ENCODE measurements at places on chromosomes 5 and 9. TPM values are rescaled to one million over a fixed set of nuclear protein-coding genes. Genes with fewer than 3 reads are reported as not detected.

GRCh38 chr9:134399435-134400056 lies 73.3 kb downstream of the RXRA start:
- DNase-seq: no peak

DNA sequence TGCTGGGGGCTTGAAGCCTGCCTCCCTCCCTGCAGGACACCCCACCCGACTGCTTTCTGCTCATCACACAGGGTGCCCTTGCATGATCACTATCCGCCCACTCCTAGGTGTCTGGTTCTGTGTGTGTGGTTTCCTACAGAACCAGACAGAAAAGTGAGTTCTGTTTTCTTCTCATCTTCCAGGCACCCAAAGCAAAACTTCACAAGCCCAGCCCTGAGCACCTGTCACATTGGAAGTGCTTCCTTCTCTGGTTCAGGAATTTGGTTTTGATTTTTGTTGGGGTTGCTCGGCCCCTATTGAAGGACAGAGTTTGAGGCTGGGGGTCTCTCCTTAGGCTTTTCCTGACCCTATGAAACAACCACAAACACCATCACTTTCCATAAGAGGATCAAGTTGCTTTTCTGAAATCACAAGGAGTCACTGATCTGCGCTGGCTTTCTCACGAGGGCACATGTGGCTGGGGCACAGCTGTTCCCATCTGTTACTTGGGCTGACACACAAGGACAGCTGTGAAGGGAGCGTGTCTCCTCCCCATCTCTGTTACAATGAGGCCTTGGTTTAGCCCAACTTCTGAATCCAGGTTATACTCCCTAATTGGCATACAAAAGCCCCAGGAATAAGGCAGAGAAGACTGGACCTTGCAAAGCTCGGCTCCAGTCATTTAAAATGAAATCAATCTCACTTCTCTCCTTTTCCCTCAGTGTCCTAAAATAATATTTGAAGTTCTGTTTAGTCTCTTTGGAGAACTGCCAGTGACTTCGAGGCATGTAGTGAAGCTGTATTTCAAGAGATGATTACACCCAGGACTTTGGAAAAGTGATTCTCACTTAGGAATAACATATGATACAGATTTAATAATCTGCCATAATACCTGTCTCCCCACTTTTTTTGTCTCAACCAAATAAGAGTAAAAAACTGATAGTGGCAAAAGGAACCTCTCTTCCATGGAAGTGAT lies 213.1 kb upstream of the GAS1 start:
- DNase-seq: no peak

- no peak for DNase-seq
Measured at GRCh38 chr5:132353486-132353995, 16.0 kb upstream of the SLC22A5 start.

DNA sequence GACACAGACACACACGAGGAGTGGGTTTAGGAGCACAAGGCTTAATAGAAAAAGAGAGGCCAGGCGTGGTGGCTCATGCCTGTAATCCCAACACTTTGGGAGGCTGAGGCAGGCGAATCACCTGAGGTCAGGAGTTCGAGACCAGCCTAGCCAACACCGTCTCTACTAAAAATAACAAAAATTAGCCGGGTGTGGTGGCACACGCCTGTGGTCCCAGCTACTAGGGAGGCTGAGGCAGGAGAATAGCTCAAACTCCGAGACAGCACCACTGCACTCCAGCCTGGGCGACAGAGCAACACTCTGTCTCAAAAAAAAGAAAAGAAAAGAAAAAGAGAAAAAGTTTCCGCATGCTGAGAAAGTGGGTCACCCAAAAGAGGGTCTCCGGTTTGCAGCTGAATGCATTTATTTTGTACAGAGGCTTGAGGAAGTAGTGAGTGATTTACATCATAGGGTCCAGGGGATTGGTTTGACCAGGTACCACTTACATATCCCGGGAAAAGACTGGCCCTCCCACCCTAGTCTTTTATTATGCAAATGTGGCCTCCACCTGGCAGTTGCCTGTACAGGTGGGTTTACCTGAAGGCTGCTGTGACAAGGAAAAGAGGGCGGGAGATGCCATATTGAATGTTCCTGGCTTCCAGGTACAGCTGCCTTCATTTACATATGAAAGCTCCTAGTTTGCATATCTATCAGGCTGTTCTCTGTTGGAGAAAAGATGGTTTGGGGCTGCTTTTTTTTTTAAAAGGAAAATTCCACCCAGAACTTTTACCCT lies 366.2 kb upstream of the GRAMD2B start:
- no peak for DNase-seq

GRCh38 chr5:91235271-91235694 lies 147.8 kb downstream of the ARRDC3 start:
- DNase-seq: no peak

DNA sequence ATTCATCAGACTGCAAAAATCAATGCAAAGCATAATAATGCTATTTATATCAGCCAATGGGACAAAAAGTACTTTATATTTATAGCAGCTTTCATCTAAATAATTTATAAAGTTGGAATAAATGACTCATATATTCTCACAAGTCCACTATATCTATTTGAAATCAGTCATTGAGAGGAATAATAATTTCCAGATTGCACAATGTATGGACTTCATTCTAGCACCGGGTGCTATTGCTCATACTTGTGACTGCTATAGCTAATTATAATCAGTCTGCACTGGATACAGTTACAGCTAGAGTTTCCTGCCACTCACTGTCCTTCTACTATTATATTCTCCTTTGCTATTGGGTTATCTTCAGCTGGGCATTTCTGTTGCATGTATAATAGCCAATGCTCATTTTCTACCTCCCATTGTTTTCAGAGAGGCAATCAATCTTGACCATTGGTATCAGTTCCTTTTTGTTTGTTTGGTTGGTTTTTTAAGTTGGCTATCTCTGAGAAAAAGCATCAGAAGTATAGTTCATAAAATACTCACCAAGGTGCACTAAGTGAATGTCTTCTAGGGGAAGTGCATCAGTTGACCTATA lies 1.9 kb downstream of the CDH18 start:
- no peak for DNase-seq

DNA sequence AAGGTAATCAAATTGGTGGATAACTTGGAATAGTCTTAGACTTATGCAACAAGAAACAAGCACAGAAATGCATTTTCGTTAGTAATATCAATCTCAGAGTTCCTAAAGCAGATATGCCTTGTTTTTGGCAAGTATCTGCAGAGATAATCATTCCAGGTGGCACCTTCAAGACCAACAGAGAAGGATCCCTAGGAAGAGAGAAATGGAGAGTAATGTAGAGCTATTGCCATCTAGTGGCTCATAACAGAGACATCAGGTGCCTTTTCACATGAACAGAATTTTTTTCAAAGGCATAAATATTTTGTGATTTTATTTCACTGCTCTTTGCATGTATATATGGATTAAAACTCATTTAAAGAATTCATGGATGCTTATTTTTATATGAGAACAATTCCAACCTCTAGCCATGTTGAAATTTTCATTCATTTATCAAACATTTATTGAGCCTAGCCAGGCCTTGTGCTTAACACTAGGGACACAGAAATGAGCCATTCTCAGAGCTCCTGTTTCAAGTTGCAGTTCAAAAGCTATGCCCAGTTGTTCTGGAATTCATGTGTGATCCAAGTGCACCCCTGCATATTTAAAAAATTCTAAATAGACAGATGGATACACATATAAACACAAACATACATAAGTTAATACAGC lies 117.5 kb upstream of the OR13F1 start:
- DNase-seq: peak; percentile 4

DNA sequence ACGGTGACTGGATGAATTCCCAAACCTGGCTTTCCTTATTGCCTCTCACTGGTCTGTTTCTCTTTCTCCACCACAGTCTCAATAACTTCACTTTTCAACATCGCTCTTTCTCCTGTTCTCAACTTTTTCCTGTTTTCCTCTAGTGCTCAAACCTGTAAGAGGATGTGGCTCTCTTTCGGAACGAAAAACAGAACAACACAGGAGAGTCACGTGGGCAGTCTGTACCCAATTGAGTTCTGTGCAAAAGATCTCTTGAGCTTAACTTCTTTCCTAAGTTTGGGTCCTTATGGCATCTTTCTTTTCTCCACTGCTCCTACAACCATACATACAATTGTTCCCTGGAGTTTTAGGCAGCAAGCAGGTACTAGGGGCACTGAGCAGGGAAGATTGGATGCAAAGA lies 8.9 kb downstream of the HAVCR1 start:
- DNase-seq: no peak

DNA sequence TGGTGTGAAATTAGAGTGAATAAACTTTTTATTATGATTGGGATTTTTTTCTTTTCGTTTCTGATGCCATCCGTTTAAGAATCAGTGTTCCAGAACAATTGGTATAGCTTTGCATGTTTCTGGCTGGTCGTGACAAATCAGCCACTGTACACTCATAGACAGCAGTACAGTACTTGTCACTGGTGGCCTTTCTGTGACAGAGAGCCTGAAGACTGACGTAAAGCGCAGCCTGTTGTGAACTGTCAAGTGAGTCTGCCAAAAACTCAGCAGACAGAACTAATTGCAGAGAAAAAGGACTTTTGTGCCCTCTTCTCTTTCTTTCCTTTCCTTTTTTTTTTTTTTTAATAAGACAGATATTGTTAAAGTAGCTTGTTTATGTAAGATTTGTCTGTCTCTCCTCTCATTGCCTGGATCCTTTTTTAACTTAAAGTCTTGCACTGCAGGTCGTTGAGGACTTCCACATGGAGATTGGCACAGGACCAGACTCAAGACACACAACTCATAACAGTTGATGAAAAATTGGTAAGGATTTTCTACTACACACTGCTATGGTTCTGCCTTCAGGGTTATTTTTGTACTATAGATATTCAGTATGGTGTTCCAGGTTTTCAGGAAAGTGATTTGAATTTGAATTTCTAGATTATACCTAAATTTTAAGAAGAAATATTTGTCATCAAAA lies 42.7 kb downstream of the NDUFS4 start:
- DNase-seq: no peak

DNA sequence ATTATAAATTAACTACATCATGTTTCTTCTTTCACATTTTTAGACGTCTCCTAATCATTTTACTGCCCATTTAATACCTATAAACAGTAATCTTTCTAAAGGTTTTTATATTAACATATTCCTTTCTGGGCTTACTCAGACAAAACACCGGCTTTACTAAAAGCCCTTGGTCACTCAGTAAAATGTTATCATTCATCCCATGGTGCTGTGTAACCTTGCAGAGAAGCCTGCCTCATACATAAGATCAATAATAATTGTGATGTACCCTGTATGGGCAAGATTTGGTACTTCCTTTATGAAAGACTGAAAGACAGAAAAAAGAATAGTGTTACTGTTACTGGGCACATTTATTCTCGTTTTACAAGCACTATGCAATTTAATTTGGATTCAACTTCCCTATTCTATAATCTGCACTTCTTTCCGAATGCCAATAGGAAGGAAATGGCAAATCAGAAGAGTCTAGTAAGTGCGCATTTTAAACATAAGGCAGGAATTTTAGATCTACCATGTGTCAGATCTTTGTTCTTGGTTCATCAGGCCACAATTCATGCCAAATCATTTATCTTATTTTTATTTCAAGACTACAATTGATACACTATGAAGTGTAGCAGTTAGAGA lies 522.2 kb downstream of the CSNK1G3 start:
- no peak for DNase-seq

DNA sequence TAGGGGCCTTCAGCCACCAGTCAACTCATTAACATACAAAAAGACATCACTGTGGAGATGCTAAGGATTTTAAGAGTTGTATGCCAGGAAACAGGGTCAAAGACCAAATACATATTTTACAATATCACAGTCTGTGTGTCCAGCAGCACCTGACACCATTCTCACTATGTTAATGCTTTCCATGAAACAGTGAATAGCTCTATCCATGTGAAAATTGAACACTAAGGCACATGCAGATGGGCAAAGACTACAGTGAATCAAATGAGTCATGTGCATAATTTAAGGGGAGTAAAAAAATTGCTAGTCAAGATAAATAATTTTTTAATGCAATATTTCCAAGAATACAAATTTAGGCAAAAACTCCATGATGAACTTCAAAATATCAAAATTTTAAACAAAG lies 7.6 kb upstream of the SPATA31E1 start:
- DNase-seq: no peak

DNA sequence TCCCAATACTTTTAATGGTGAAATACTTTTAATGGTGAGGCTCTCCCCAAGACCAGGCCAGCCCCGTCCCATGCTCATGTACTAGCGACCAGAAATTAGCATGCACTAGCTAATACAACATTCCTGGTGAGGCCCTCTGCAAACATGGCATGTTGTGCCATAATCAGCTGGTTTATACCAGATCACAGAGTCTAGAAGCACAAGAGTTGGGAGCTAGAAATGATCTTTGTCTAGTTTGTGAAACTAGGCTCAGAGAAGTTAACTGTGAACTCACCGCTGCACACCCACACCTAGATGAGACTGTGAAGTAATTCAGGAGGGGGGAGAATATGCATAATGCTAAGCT lies 37.4 kb downstream of the MTMR12 start:
- no peak for DNase-seq

- DNase-seq: peak; percentile 86
Measured at GRCh38 chr5:141641634-141642267, 5.0 kb downstream of the RELL2 start.

- DNase-seq: no peak
Measured at GRCh38 chr5:3116366-3116765, 364.9 kb upstream of the IRX2 start.

GRCh38 chr5:112245656-112246055 lies 173.4 kb downstream of the EPB41L4A start:
- no peak for DNase-seq

- DNase-seq: no peak
Measured at GRCh38 chr5:109863752-109864151, 174.0 kb downstream of the MAN2A1 start.

DNA sequence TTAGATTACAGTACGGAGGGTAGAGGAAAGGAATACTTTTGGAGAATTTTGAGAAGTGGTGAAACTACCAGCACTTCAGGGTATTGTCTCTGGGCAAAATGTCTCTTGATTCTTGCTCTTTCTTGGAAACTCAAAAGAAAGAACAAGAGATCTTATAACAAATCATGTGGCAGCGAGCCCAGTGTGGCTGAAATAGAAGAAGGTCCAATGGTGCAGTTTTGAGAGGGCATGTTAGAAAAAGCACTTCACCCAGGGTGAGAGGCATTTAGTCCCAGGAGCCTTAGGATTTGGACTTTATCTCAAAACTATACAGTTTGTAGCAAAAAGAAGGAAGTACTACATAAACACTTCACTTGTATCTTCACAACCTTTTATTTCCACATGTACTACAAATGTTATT lies 39.4 kb downstream of the NNT start:
- no peak for DNase-seq

- no peak for DNase-seq
Measured at GRCh38 chr5:171852255-171852681, 66.7 kb downstream of the SMIM23 start.

DNA sequence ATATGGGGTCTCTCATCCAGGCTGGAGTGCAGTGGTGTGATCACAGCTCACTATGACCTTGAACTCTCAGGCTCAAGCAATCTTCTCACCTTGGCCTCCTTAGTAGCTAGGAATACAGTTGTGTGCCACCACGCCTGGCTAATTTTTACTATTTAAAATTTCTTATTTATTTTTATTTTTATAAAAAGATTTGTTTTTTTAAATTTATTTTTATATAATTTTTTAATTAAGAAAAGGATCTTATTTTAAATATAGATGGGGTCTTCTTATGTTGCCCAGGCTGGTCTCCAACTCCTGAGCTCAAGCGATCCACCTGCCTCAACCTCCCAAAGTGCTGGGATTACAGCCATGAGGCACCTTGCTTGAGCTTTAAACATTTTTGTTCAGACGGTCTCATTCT lies 2.4 kb upstream of the ZCCHC7 start:
- DNase-seq: no peak

Gene LCN2
- not detected for total RNA-seq

Gene HEMGN
- total RNA-seq: not detected

Gene PTPN3
- 4.8 TPM for total RNA-seq

Gene ARHGEF28
- 13.6 TPM for total RNA-seq

Gene SLC36A3
- not detected for total RNA-seq

Gene SHB
- total RNA-seq: 12.1 TPM

Gene MIGA2
- 17.6 TPM for total RNA-seq

All from SJSA1 (cell line).